ENCODE measurements at places on chromosomes 4 and X. TPM values are rescaled to one million over a fixed set of nuclear protein-coding genes. Genes with fewer than 3 reads are reported as not detected.

GRCh38 chr4:92520563-92520962 lies 216.8 kb downstream of the GRID2 start:
- no peak for DNase-seq

DNA sequence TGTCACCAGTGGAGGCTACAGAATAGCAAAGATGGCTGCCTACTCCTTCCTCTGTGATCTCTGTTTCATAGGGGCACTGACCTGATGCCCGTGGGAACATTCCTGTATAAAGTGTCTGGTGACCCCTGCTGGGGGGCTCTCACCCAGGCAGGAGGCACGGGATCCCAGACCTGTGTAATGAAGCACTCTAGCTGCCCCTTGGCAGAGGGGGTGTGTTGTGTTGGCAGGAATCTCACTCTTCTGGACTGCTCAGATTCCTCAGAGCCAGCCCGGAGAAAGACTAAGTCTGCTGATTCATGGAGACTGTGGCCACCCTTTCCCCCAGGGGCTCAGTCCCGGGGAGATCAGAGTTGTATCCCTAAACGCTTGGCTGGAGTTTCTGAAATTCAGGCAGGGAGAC lies 648.3 kb downstream of the SPRY1 start:
- DNase-seq: no peak

DNA sequence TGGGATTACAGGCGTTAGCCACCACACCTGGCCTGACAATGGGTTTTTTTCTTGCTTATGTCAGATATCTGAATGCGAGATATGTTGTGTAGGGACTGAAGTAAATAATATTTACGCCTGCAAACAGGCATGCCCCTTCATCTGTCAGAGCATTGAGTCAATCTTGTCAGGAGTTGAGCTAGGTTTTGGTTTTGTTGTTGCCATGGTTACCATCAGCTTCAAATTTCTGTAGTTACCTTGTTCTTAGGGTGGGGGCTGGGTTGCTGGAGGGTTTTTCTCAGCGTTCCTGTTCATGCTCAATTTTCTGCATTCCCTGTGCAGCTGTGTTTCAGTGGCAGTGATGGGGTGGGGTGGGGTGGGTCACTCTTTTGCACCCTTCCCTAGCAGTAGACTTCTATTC lies 14.5 kb downstream of the MRPL1 start:
- DNase-seq: no peak

DNA sequence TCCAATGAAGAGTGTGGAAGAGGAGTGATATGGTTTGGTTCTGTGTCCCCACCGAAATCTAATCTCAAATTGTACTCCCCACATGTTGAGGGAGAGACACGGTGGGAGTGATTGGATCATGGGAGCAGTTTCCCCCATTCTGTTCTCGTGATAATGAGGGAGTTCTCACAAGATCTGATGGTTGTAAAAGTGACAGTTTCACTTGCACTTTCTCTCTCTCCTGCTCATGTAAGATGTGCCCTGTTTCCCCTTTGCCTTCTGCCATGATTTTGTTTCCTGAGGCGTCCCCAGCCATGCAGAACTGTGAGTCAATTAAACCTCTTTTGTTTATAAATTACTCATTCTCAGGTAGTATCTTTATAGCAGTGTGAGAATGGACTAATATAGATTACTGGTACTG lies 39.6 kb downstream of the FAM47C start:
- no peak for DNase-seq

DNA sequence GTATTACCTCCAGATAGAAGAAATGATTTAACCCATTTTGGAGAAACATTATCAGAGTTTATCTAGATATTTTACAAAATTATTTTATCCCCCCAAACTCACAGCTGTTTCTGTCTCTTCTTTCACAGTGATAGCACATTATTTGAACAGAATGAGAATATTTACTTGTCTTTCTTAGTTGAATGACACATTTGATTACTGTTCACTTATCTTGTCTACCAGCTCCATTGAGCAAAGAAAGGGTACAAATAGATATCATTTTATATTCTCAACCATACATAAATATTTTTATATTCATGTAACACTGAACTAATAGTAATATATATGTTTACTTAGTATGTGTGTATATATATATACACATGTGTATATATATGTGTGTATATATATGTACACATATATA lies 364.2 kb downstream of the GALNTL6 start:
- no peak for DNase-seq

DNA sequence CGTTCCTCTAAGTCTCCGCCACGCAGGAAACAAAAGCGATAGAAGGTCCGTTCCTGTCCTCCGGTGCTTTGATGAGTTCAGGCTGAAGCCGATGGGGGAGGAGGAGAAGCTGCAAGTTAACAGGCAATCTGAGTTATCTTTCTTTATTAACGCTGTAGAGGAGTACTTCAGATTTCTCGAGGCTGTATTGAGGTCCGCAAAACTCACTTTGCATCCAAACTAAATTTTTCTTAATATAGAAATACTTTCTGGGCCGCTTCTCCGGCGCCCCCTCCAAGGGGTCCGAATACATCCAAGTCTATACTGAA lies 395 bp upstream of the SOWAHB start:
- no peak for DNase-seq

GRCh38 chr4:21885241-21885640 lies 63.3 kb downstream of the KCNIP4 start:
- DNase-seq: peak; percentile 44

DNA sequence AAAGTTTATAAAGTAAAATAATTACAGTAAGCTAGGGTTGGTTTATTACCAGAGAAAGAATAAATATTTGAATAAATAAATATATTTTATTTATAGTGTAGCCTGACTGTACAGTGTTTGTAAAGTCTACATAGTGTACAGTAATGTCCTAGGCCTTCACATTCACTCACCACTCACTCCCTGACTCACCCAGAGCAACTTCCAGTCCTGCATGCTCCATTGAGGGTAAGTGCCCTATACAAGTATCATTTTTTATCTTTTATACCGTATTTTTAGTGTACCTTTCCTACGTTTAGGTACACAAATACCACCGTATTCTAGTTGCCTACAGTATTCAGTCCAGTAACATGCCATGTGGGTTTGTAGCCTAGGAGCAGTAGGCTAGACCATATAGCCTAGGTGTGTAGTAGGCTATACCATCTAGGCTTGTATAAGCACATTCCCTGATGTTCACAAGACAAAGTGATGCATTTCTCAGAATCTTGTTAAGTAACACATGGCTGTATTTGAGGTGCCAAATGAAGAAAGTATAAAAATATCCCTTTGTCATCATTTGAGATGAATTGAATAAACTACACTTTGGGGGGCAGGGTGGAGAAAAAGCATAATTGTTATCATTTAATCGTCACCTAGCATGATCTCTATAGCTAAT lies 14.7 kb upstream of the KLHL8 start:
- DNase-seq: peak; percentile 41

GRCh38 chrX:1218286-1218685 lies 5.8 kb upstream of the CRLF2 start:
- DNase-seq: no peak

DNA sequence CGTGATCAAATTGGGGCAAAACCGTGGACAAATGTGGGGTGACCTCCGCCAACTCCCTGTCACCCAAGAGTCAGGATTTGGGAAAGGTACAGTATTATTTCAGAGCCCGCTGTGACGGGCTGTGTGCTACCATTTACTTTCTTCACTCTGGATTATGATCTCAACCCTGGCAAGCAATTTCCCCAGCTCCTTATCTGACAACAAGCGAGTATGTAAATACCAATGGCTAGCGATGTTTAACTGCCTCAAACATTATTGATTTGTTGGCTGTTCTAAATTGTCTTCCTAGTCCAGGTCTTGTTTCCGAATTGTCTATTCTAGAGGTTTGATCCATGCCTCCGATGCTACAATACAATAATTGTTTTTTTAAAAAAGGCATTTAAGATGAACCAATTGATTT lies 17.7 kb upstream of the PITX2 start:
- no peak for DNase-seq

GRCh38 chr4:99847362-99847976 lies 30.8 kb downstream of the DAPP1 start:
- DNase-seq: no peak

GRCh38 chr4:146577111-146577510 lies 55.4 kb upstream of the SLC10A7 start:
- DNase-seq: no peak

GRCh38 chr4:101911616-101912015 lies 121.1 kb downstream of the BANK1 start:
- DNase-seq: no peak

DNA sequence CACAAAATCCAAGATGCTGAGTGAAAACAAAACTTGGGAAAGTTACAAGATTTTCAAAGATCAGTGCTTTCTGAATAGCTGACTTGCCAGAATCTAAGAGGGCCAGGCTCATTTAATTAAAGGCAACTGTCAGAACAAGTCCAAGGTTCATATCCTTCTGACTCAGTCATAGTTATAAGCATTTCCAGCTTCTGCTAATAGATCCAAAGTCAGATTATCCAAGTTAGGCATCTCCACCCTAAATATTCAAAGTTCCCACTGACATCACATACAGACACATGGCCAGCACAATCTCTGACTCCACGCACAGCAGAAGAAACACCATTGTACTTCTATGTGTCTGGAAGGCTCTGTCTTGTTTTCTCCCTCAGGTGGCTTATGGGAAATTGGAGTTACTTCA lies 41.8 kb downstream of the GASK1B start:
- no peak for DNase-seq

The CYSLTR1 gene
- not detected for total RNA-seq

DNA sequence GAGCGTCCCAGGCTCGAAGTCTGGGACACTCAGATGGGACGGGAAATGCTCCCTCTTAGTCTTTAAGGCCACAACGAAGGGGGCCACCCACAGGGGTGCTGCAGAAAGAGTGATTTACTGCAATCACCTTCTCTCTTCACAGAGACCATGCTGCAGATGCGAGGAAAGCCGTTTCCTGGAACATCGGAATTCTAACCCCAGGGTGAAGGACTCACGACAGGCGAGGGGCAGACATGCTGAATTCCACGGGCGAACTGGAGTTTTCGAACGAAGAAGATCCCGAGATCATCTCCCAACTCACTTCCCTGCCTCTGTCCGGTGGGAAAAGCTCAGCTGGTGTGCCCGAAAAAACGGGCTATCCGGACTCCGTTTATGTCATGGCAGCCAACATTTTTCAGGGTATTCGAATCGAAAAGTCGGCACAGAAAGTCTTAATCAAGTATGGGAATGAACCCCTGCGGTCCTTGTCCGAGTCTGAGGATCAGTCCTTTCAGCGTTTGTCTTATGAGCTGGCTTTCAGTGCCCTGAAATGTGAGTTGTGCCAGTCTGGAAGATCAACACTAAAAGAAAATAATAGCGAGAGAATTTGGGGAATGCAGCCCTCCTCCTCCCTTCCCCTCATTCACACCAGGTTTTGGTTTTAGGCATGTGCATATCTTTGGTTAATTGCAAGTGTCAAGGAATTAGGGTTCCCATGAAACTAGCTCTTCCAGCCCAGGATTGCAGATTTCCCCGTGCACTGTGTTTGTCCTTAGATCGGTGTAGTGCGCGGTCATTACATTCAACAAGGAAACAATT lies 905 bp downstream of the NSUN7 start:
- peak; percentile 7 for DNase-seq

DNA sequence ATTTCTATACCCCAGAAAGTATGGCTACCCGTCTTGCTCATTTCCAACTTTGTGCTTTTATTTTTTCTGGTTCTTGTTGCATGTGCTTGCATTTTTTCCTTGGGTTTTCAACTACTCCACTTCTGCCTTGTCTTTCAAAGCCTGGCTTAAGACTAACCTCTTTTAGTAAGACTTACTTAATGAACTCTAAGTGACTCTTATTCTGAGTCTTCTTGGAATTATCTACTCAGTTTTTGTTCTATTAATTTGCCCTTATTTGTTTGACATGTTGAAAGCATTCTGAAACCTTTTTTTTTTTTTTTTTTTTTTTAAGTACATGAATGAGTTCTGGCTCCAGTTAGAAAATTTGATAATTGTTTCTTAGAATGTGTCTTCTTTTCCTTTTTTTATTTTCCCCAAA lies 74.8 kb downstream of the SLIT2 start:
- no peak for DNase-seq

The LRP2BP gene
- 0.44 TPM for total RNA-seq

- DNase-seq: no peak
These were observed 34.6 kb upstream of the FHL1 start for GRCh38 chrX:136112778-136113177.

GRCh38 chr4:145153181-145153903 lies 27.0 kb downstream of the OTUD4 start:
- DNase-seq: no peak

The FHIP1A gene
- 13.8 TPM for total RNA-seq

GRCh38 chrX:10239611-10240064 lies 82.9 kb downstream of the CLCN4 start:
- DNase-seq: peak; percentile 68

The CT45A10 gene
- total RNA-seq: not detected

GRCh38 chrX:63935835-63936234 lies 150.8 kb upstream of the ARHGEF9 start:
- DNase-seq: no peak

DNA sequence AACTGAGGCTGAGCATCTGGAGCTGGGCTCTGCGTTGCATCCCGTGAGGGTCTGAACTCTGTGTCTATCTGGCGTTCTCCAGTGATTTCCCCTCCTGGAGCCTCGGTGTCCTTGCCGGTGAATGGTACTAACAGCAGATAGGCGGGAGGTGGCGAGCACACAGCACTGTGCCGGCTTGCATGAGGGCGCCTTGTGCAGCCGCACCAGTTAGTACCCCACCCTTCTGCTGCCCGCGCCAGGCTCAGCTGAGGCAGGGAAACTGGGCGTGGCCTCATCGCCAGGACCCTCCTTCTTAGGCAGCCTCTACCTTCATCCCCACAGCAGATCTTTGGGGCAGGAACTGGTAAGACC lies 42.7 kb downstream of the SORCS2 start:
- DNase-seq: no peak

DNA sequence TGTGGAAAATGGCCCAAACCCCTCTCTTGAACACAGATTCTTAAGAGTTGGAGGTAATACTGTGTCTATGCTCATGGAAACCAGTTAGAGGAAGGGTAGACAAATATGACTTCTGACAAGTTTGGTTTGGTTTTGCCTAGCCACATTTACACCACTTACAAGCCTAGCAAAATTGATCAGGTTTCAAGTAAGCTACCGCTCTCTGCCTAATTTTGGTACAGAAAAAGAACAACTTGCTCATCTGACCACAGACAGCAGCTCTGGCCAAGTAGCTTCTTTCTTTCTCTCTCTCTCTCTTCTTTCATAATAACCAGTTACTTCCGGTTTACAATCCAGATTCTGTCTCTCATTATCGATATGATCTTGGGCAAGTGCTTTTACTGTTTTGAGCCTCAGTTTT lies 260.0 kb downstream of the GLUD2 start:
- DNase-seq: no peak

DNA sequence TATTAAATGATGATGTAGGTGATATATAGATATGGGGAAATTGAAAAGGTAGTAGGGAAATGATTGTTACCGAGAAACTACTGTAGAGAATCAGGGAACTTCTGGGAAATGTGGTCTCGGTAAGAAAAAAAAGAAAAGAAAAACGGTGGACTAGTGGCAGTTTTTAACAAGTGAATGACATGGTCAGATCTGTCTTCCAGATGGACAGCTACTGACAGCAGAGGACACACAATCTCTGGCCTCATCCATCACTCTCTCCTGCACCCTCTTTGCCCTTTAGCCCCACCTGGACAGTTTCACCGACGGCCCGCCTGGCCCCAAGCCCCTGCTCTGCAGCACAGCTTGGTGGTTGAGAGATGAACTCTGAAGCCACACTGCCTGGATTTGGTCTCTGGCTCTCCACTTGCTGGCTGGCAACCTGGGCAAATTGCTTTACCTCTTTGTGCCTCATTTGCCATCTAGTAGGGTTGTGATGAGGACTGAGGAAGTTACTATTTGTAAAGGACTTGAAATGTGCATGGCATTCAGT lies 23.4 kb downstream of the RBM47 start:
- no peak for DNase-seq

Data from PC-3 (cell line).